ENCODE measurements at places on chromosomes 5 and 9. TPM values are rescaled to one million over a fixed set of nuclear protein-coding genes. Genes with fewer than 3 reads are reported as not detected.

DNA sequence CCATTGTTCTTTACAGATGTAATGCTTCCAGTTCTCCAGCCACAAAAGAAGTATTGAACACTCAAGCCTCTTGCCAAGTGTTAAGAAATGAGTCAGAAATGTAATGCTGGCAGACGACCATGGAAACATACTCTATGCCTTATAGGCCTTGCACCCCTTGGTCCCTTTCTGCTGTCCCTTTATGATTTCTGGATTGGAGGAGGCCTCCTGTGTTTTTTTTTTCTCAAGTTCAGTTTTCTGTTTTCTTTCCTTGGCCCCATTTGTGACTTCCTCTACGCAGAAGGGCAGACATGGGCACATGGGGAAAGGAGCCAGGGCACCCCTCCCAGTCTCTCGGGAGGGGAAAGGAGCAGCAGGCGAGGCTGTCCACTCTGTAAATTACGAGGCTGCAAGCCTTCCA, 53.4 kb downstream of the SNX18 start:
- peak; percentile 65 for DNase-seq

GRCh38 chr9:94639061-94639998, at the start of gene FBP1:
Gene FBP1 (minus strand): TSS chr9:94639518. CDS start chr9:94639310, 208 bp downstream.
- no peak for DNase-seq

DNA sequence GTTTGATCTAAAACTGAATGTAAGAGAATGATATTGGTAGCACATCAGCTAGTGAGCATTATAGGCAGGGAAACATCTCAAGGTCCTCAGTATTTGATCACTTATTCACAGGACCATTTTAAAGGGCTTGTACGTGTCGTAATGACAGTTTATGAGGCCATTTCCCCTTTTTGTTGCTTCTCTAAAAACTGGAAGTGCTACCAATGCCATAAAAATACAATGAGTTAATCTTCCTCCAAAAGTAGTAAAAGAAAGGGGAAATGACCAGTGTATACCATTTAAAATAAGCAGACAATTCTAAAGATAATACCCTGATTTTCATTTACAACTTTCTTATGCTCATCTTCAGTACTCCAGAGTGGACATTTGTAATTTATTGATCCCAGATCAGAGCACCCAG, 285.8 kb upstream of the PCSK5 start:
- no peak for DNase-seq

DNA sequence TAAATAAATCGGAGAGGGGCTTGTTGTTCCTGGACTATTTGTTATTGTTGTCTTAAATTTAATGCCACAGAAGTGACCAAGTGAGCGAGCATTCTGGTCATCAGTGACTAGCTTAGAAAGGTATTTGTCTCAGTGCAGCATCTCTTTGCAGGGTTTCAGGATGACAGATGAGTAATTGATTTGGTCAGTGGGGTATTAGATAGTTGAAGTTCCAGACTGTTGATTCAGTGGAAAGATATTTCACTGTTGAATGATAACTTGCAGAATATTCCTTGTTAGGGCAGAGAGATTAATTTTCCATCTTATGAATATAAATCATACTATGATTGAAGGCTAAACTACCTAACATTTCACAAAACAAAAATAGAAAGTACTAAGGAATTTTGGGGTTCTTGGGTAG, 122.4 kb downstream of the TRIO start:
- DNase-seq: peak; percentile 95

GRCh38 chr9:73294336-73294735, 142.7 kb downstream of the ANXA1 start:
- no peak for DNase-seq

DNA sequence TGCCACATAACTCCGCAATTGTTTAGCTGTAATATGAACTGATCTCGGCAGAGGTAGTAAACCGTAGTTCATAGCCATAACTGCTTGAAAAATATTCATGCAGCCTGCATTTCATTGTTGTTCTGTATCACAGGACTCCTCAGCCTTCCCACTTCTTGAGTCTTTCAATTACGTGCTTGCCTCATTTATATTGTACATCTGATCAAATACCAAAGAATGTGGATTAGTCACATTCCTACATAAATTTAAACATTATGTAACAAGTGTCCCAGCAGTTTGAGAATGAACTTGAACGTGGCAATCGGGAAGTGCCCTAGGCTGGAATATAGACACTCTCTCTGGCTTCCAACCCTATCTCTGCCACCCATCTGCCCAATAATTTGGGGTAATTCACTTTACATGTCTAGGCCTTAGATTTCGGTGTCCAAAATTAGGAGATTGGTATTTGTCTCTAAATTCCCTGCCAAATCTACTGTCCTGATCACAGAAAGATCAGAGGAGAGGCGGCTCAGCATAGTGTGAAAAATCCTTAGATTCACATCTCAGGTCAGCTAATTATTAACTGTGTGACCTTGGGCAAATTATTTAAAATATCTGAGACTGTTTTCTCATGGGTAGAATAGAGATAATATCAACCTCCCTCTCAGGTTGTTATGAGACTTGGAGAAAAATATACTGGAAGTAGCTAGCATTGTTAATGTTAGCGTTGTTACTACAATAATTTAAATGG, 215.1 kb upstream of the RFX3 start:
- DNase-seq: peak; percentile 10

GRCh38 chr5:62310426-62311143, 4.6 kb downstream of the KIF2A start:
- DNase-seq: no peak

GRCh38 chr9:76403352-76403751, 9.1 kb upstream of the RFK start:
- peak; percentile 85 for DNase-seq

GRCh38 chr5:173035904-173036707, 20.0 kb upstream of the CREBRF start:
- DNase-seq: no peak

DNA sequence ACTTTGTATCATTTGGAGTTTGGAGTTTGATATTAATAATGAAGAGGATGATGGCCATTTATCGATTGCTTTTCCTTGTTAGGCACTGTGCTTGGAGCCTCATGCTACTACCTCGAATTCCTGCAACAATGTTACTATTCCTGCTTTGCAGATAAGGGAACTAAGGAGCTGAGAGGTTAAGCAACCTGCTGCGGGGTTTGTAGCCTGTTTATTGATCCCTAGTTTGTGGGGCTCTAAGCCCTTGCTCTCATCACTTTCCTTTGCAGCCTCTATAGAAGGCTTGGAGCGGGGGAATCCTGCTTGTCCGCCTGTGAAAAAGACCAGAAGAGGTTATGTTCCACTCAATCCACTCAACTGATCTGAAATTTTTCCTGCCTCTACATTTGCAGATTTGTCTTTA, 15.8 kb downstream of the ARHGEF28 start:
- DNase-seq: no peak

DNA sequence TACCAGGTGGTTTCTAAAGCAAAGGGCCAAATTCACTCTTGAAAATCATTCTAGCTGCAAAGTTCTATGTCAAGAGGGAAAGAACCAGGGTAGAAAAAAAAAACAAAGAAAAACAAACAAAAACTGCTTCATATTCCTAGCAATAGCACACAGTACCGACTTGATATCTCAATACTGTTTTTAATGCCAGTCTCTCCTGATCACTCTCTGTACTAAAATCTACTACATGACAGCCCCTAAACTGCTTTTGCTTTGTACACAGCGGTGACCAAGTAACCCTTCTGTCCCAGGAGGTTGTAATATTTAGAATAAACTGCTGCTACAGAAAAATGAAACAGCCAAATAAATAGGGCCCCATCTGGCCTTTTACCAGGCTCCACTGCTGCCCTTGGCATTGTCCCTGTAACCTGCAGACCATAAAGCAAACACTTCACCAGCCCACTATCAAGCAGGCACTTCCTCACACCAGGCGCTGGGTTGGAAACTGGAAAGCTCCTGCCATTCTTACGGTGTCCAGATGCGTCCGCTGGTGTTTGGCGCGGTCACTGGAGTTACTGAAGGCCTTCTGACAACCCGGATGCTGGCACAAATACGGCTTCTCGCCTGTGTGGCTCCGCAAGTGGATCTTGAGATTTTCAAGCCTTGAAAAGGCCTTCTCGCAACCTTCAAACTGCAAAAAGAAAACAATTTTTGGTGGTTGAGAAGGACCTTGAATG, 363.2 kb downstream of the GLIS3 start:
- peak; percentile 24 for DNase-seq

DNA sequence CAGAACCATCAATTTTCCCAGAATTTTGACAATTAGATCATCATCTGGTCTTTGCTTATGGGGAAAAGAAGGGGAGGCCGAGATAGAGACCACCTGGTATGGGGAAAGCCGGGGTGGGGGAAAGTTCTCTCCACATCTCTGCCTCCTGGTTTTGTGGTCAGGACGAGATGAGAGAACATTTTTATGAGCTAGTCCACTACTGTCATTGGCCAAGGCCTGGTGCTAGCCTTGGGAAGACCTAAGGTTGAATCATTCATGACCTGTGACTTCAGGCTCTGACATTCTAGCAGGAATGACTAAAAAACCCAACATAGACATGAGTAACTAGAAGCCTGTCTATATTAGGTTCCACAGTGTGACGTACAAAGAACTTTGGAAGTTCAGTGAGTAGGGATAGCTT, 135.2 kb downstream of the PTTG1 start:
- peak; percentile 13 for DNase-seq

- peak; percentile 74 for DNase-seq
Observed at GRCh38 chr5:123119334-123119986, 30.4 kb downstream of the PRDM6 start.

GRCh38 chr9:3441197-3441816, 84.5 kb downstream of the RFX3 start:
- peak; percentile 77 for DNase-seq

DNA sequence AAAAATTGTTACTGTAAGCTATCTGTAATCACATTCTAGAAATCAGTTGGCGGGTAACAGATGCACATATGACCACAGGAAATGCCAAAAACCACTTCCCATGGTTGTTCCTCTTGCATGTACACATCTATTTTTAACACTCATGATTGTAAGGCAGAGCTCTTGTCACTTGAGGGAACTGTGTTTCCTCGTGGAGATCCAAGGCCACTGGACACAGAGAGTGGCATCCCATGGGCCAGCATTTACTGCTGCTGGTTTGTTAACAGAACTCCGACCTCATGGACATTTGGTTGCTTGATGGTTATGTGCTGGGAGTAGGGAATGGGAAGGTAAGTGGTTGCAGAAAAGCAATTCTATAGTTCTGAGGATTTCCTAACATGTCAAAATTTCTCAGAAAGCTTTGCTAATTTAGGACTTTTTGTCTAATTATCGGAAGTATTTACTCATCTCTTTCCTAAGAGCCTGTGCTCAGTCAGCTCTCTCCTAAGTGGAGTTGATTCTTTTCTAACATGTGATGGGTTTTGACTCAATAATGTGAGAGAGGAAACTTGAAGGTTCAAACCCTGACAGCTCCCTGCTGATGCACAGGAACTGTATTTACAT, 202.0 kb upstream of the NR3C1 start:
- peak; percentile 46 for DNase-seq

Gene DRD1
- total RNA-seq: 0.18 TPM

Gene RANBP17
- 29.7 TPM for total RNA-seq

Gene C9
- not detected for total RNA-seq

Gene LPAR1
- total RNA-seq: 260 TPM

Gene SREK1IP1
- total RNA-seq: 8.3 TPM

Gene PCDHAC2
- total RNA-seq: not detected

Gene OSTF1
- 41.6 TPM for total RNA-seq

Gene TAF11L10
- not detected for total RNA-seq

Gene NXNL2
- total RNA-seq: 3.2 TPM

Gene ZFR
- total RNA-seq: 81.4 TPM

Gene SLIT3
- 0.18 TPM for total RNA-seq
